Cortex of kidney (tissue), 1 donor: ENCODE measurements at places on chromosomes 5 and 9.

GRCh38 chr9:36006549-36007315, 30.0 kb upstream of the RECK start:
- DNase-seq = no peak

- DNase-seq = no peak
These were observed 22.0 kb downstream of the SREK1IP1 start for GRCh38 chr5:64746446-64746845.

DNA sequence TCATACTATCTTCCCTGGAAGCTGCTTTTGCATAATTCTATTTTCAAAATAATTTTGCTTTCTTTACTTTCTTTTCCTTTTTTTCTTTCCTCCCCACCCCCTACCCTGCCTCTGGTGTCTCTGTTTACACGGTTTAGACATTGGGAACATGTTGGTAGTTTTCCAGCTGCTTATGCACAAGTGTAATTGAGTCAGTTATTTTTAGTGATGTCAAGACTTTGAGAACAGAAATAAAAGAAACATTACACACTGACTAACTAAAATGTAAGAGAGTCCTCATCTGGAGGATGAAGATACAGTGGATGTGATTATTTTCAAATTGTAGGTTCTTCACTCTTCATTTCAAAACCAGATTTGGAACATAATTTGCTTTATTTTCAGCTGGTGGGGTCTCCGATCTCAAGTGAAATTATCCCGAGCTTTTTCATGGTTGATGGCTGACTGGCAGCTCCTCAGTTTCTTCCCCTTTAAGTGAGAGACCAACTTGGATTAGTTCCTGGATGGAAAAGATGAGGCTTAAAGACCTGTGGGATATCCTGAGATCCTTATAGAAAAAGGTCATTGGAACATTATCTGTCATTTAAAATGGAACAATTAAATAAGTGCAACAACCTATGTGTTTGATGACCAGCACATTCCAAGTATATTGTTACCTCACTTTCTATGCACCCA, 154.4 kb upstream of the ZNF462 start:
- no peak for DNase-seq

DNA sequence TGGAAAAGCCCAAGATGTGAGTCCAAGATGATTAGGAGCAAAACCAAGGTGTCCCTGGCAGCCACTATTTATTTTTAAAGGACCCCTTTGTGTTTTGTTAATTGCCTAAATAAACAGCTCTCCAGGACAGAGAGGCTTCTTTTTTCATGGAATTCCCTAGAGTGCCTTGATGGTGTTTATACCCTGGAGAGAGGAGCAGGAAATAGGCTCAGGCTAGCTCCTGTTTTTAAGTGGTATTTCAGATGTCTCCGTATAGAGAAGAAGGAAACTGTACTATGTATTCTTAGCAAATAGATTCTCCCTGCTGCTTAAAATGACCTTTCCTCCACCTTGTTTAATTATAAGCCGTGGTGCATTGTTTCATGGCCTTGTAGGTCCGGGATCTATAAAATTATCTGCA, 292.4 kb downstream of the CD180 start:
- no peak for DNase-seq

DNA sequence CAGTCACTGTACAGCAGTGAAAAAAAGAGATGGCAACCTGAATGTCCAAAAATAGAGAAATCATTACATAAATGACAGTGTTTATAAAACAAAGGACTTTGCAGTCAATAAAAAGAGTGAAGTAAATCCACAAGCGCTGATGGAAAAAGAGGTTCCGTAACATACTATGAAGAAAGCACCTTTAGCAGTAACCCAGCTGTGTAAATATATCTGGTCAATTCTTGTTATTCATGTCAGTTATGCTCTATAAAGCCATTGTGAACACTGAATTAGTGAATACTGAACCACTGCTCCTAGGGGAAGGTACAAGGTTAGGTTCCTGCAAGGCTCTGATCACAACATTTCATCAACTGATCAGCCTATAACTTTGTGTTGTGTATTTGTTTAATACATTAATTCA, 39.5 kb downstream of the CCNJL start:
- no peak for DNase-seq

- DNase-seq = no peak
These were observed 61.8 kb upstream of the MAMDC2 start for GRCh38 chr9:69981686-69982445.

- DNase-seq = no peak
These were observed 53.6 kb downstream of the CWC27 start for GRCh38 chr5:64822320-64822719.

- DNase-seq = no peak
These were observed 54.7 kb downstream of the NAA35 start for GRCh38 chr9:85995599-85995998.

DNA sequence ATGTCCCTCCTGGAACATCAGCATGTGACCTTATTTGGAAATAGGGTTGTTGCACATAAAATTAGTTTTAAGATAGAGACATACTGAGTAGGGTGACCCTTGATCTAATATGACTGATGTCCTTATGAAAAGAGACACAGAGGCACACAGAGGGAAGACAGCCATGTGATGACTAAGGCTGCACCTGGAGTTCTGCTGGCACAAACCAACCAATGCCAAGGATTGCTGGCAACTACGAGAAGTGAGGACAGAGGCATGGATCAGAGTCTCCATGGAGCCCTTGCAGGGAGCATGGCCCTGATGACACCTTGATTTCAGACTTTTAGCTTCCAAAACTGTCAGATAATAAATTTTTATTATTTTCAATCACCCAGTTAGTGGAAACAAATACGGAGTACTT, 101.9 kb downstream of the FBXL7 start:
- no peak for DNase-seq

DNA sequence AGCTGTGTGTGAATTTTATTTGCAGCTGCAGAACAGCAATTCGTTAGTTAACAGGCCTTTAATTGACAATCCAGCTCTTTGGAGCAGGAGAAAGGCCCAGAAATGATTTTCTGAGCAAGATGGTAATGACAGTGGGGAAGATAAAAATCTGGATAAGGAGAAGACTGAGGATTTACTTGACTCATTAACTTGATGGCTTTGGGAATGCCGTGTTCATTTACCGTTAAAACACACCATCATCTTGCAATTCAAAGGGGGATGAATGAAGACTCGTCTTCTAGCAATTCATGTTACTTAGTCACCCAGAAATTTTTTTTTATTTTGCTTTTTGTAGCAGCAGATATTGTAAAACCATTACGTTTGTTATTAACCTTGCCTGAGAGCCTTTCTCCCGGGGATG, 52.0 kb downstream of the PTTG1 start:
- no peak for DNase-seq

DNA sequence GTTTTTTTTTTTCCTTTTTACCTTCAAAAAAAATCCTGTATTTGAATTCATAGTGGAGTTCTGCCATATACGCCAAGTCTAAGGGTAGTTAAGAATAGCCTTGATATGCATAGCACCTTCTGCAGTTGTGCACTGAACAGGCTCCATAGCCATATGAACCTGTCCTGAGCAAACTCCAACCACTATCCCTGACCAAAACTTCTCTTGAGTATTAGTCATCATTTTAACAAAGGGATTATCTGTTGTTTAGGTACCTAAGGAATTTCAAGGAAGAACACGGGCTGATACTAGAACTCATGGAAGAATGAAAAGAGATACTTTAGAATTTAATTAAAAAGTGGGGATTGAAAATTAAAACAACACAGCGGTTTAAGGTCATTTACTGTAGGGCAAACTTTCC, 1.9 kb upstream of the FBXO38 start:
- DNase-seq = no peak

DNA sequence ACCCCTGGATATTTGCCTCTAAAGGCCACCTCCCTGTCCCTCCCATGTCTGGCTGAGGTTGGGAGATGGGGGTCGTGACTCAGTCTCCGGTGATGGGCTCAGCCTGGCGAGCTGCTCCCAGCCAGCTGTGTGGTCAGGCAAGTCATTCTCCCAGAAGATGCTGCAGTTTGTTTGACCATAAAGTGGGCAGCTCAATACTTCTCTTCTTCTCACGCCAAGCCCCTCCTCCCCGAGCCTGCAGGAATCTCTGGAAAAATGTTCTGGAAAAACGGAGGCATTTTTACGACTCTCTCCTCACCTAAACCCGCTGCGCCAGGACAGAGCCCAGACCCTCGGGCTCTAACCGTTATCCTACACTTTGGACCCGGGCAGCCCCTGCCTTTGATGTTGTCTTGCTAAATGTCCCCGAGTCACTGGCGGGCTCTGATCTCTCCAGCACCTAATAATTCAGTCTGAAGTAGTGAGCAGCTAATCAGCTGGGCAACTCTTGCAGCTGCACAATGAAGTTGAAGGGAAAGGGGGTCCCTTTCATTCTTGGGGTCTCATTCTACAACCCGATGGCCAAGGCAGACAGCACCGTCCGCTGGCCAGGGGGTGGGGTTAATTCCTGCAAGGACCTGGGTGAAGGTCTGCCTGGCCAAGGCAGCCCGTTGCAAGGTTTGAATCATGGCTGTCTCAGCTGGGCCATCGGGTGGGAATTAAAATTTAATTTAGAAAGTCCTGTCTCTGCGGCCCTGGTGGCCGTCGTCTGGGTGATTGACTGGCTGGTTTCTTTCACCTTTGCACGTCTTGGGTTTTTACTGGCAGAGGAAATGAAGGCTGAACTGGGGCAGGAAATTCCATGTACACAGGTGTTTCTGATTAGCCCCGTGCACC, 12.3 kb downstream of the DCANP1 start:
- no peak for DNase-seq

DNA sequence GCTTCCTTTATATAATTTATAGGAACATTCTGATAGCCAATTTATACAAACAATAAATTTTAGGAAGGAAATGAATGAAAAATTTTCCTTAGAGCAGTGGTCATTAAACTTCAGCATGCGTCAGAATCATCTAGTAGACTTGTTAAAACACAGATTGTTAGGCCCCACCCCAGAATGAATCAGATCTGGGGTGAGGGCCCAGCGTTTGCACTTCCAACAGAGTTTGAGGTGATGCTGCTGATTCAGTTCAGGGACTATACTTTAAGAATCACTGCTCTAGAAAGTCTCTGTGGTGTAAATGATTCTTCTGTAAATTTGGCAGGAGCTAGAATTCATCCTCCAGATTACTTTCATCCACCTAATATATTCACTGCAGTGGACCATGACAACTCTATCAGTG, 80.4 kb downstream of the SLC12A2 start:
- DNase-seq = no peak

GRCh38 chr5:135212361-135213026, 178.5 kb upstream of the PITX1 start:
- no peak for DNase-seq
